ENCODE measurements at places on chromosomes 2 and 18. TPM values are rescaled to one million over a fixed set of nuclear protein-coding genes. Genes with fewer than 3 reads are reported as not detected.

DNA sequence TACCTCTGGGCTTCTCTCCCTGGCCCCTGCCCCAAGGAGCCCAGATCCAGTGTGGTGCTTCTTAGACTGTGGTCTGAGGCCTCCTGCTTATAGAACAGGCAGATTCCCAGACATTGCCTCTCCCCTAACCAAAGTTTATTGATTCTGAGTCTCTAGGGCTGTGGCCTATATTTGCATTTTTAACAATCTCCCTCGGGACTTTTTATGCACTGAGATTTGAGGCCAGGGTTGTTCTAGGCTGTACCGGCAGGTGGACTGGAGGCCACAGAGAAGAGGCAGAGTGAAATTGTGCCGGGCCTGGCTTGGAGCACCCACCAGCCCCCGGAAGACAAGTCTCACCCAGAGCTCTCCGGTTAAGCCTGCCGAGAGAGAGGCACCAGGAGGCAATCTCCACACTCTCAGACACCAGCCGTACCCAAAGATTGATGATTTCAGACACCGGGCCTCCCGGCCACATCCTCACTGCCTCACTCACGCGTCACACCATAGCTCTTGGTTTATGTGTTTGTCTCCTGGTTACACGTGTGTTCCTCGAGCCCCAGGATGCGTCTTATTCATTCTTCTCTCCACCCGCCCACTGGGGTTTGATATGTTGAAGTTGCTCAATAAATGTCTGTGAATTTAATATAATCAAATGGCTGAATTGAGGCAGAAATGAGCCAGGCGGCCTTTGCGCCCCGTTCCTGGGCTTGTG, 203.7 kb downstream of the KLHL29 start:
- no peak for DNase-seq

Gene MROH2A
- total RNA-seq, result not detected

Gene GCG
- not detected for total RNA-seq

- DNase-seq, result no peak
Measured at GRCh38 chr2:177338177-177338721, 54.3 kb upstream of the AGPS start.

DNA sequence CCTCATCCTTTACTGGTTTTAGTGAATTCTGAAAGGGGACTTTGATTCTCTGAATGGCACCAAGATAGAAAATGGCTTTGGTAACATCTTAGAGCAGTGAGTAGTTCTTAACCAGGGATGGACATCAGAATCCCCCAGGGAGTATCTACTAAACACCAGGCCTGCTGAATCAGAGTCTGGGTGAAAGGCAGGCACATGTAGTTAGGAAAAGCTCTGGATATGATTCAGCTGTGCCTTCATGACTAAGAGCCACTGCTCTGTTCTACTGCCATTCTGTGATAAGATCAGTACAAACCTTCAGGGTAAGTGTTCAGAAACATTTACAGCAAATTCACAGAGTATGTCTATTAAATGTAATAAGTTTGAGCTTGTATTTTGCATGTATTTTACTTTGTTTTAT, 46.2 kb upstream of the B3GNT2 start:
- DNase-seq, result no peak
